ENCODE measurements at places on chromosomes 4 and X.

DNA sequence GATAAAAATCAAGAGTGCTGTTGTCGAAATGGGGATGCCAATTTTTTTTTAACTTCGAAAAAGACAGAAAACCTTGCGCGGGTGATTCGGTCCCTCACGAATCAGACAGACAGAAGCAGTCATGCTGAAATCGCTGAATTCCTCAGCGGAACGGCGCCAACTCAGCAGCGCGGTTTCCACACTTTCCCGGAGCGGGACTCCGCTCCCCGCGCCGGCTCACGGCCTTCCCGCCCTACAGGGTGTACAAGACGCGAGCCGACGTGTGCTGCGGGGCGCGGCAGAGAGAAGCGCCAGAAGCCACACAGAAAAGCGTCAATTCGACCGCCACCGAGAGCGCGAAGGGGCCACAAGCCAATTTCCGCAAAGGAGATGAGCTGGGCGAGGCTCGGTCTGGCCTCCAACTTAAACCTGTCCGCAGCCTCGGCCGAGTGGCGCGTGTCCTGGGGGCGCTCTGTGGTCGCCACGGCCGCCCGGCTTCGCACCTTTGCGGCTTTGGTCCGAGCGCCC is 1.3 kb downstream of the NEXMIF start:
- DNase-seq, result no peak

- peak; percentile 24 for DNase-seq
Observed at GRCh38 chrX:118536687-118537461, 41.3 kb downstream of the DOCK11 start.

DNA sequence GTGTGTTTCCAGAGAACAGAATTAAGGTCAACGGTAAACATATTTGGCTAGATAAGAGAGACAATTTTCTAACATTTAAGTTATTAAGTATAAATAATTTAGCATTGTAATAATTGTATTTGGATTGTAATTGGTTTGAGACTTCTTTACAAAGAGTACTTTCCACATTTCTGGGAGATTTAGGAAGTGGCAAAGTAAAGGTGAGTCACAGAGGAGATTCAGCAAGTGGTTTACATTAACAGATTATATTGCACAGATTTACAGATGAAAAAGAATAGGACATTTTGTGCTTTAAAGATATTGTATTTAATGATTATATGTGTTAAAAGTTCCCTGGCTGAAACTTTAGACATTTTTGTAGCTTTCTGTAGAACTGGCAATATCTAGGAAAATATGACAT is 584.4 kb upstream of the AADAT start:
- no peak for DNase-seq

DNA sequence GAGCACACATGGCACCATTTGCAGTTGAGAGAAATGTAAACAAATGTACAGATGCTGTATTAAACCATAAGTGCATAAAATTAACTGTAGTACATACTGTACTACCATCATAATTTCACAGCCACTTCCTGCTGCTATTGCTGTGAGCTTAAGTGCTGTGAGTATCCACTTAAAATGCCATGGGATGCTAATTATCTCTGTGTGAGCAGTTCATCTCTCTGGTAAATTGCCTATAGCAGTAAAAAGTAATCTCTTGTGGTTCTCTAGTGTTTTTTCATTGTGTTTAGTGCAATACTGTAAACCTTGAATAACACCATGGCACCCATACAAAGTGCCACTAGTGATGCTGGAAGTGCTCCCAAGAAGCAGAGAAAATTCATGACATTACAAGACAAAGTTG is 9.9 kb upstream of the SCOC start:
- no peak for DNase-seq

GRCh38 chrX:44675362-44676024 is 132.8 kb upstream of the FUNDC1 start:
- no peak for DNase-seq

- DNase-seq, result no peak
Observed at GRCh38 chr4:126756050-126756829, 876.5 kb upstream of the INTU start.

GRCh38 chr4:15920723-15921591 is 17.6 kb downstream of the FGFBP1 start:
- no peak for DNase-seq

DNA sequence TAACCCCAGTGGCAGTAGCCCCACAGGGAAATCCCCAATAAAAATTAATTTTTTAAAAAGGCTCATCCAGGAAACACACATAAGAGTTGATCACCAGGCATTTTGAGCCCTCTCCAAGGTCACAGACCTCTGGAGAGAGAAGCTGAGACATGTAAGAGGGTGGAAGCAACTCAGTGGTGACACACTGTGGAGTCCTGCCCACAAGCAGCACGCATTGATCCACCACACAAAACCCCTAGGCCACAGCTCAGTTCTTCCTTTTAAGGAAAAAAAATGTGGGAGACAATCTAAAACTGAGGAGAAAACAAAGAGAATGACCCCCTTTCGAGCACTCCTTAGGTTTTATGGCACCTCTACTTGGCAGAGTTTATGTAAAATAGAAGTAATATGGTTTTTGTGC is 71.7 kb upstream of the S100G start:
- DNase-seq, result no peak

- DNase-seq, result no peak
Observed at GRCh38 chr4:140004922-140005627, 148.9 kb downstream of the MAML3 start.

- DNase-seq, result no peak
Observed at GRCh38 chr4:168887809-168888208, 122.2 kb downstream of the CBR4 start.

- no peak for DNase-seq
Observed at GRCh38 chr4:122784261-122784660, 42.4 kb upstream of the FGF2 start.

DNA sequence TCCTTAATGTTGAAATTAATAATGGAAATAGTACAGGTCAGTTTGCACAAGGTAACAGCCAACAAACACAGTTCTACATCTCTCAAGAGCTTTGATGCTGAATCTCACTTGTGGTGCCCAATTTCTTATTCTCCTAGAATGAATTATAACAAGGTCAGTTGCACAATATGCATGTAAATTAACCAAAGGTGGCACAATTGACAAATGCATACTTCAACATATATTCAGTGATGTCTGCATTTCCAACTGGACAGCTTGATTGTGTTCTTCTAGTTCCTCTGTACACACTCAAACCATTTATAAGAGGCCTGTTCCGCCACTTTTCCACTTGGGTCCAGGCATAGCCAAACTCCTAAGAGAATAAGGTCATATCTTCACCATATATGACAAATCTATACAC is 210.3 kb upstream of the EPHA5 start:
- DNase-seq, result no peak

GRCh38 chr4:60948008-60948407 is 252.1 kb upstream of the ADGRL3 start:
- DNase-seq, result no peak

GRCh38 chr4:65552057-65552456 is 118.2 kb downstream of the EPHA5 start:
- DNase-seq, result no peak

DNA sequence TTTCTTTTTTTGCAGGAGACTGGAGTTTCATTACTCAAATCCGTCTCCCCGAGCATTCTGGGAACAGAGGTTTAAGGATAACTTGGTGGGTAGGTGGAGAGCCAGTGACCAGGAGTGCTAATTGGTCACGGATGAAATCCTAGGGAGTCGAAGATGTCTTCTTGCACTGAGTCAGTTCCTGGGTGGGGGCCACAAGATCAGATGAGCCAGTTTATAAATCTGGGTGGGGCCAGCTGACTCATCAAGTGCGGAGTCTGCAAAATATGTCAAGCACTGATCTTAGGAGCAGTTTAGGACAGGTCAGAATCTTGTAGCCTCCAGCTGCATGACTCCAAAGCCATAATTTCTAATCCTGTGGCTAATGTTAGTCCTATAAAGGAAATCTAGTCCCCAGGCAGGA is 741.3 kb downstream of the PCDH7 start:
- DNase-seq, result no peak

GRCh38 chr4:129968778-129969177 is 872.8 kb downstream of the C4orf33 start:
- no peak for DNase-seq

DNA sequence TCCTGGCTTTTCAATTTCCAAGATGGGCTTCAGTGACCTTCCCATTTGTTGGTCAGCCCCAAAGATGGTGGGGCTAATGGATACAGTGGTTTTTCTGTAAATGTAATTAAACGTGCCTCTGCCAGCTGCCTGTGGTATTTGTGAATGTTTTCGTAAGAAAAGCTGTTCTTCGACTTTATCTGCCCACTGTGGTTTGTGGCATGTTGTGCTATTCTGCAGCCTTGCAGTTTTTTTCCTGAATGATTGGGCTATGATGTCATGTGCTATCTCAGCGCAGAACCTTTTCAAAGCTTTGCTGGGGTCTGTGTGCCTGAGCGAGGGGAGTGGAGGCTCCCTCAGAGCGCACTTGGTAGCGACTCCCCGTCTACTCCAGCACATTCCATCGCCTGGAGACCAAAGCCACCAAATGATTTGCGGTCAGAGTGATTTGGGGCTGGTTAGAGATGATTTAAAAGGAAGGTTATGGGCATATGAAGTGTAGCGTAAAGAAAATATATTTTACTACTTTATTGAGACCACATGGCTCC is 137.5 kb downstream of the PALLD start:
- no peak for DNase-seq

DNA sequence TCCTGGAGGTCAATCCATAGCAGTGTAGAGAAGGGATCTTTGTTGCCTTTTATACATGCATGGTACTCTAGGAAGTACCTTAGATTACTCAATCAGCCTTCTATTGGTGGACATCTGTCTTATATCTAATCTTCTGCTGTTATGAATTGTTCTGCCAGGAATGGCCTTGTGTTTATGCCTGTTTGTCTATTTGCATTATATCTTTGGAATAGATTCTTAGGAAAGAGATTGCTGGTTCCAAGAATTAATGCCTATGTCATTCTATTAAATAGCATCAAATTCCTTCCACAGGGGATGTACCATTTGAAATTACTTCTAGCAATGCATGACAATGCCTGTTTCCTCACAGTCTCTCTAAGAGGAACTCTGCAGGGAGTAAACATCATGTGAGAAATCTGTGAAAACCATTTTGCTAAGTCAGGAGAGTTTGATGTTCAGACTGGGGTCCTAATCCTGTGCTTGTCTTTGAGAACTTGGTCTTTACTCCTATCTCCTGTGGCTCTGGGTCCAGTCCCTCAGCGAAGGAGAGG is 42.5 kb downstream of the BEX3 start:
- no peak for DNase-seq

GRCh38 chrX:45322382-45322781 is 121.7 kb upstream of the DIPK2B start:
- DNase-seq, result no peak

- no peak for DNase-seq
Observed at GRCh38 chr4:127917151-127917550, 36.5 kb downstream of the PLK4 start.

GRCh38 chr4:94577136-94577535 is 125.4 kb downstream of the PDLIM5 start:
- DNase-seq, result no peak

DNA sequence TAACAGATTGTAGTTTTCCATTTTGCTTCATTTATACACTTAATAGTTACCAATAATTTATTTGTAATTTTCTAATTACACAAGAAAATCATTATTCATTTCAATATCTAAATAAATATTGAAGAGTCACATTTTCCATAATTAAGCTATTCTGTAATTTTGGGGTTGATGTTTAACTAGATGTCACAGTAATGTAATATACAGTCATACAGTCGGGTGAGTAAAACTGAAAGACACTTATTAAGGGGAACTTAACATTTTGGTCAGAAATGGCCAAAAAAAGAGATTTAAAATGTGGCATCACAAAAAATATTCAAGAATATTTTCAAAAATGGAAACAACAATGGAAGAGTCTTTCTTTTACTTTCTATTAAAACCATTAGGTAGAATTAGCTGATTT is 1080.3 kb downstream of the ARAP2 start:
- DNase-seq, result no peak

DNA sequence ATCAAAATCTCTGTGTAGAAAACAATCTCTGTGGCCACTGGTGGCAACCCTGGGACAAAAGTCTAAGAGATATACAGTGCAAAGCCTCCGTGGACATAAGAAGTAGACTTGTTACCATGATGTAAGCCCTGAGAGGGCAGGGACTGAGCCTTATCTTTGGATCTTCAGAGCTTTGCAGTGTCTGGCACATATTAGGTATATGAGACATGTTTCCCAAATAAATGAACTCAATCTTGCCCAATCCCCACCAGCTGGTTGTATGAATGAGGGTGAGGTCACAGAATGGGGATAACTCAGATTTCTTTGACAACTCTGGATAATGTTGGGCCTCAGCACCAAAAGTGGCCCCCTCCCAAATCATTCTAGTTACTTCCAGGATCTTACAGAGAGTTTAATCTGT is 511.4 kb upstream of the DIPK2B start:
- DNase-seq, result no peak

DNA sequence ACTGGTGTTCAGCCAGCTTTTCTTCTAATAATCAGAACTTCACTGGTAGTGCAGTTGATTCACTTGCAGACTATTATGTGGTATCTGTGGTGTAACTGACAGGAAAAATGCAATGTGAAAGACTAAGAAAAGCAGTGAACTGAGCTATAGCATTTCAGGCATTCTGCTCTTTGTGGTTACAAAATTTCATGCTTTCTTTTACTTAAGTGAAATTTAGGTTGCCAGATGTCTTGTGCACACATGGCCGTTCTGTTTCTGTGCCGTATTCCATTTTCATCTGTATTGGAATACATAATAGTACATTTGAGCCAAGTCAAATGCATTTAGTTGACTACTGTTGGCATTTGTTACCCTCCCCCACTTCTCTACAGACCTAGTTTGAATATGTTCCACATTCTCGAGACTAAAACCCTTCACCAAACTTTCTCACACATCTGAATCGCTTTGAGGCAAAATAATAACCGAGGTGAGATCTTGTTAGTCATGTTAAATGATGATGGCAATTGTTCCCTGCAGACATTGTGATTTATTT is 8.2 kb downstream of the RTL3 start:
- DNase-seq, result no peak

DNA sequence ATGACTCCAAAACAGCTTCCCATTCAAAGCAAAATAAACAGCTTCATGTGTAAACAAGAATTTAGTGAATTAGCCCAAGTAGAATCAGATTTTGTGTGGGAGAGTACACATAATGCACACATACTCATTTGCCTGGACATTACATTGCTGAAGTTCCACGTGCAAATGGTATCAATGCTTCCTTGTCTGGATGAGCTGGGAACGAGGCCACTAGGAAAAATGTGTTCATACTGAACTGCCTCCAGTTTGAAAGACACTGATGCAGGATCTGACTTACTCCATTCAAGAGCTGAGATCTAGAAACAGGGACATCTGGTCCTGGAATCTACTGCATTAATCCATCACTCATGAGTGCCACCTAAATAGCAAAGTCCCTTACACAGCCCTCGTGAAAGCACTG is 228.0 kb downstream of the APBB2 start:
- DNase-seq, result no peak

- DNase-seq, result no peak
Observed at GRCh38 chr4:81314897-81315470, 100.0 kb upstream of the PRKG2 start.

- no peak for DNase-seq
Observed at GRCh38 chr4:158203436-158203835, 6.8 kb upstream of the TMEM144 start.

GRCh38 chr4:73721435-73721834 is 18.9 kb upstream of the CXCL8 start:
- DNase-seq, result no peak

GRCh38 chr4:78862314-78862737 is 76.9 kb downstream of the PAQR3 start:
- no peak for DNase-seq
